ENCODE measurements at places on chromosomes 1 and 21. TPM values are rescaled to one million over a fixed set of nuclear protein-coding genes. Genes with fewer than 3 reads are reported as not detected.

The SHISAL2A gene
- not detected for total RNA-seq

The BACH1 gene
- total RNA-seq: 3.3 TPM

The POU2F1 gene
- 2.9 TPM for total RNA-seq

The C1orf94 gene
- total RNA-seq: not detected

The DNALI1 gene
- total RNA-seq: not detected

The MTHFR gene
- 4.5 TPM for total RNA-seq

The ADAMTS5 gene
- not detected for total RNA-seq

The OR2T2 gene
- total RNA-seq: not detected

The C1orf35 gene
- 37.7 TPM for total RNA-seq

The ADCY10 gene
- 0.17 TPM for total RNA-seq

The SLC45A3 gene
- total RNA-seq: 7.6 TPM

The COL11A1 gene
- 3.8 TPM for total RNA-seq

The GBP6 gene
- total RNA-seq: not detected

The IQCC gene
- total RNA-seq: 2.1 TPM

The A3GALT2 gene
- not detected for total RNA-seq

The FNDC10 gene
- 5.2 TPM for total RNA-seq

The HOOK1 gene
- total RNA-seq: 0.17 TPM

Data from A549 treated with RU486 at 1 μM for 4 hours (cell line).